NCI-H748 treated with DMSO at 0.1 percent for 48 hours (cell line): ENCODE measurements at places on chromosomes 1 and 21.

DNA sequence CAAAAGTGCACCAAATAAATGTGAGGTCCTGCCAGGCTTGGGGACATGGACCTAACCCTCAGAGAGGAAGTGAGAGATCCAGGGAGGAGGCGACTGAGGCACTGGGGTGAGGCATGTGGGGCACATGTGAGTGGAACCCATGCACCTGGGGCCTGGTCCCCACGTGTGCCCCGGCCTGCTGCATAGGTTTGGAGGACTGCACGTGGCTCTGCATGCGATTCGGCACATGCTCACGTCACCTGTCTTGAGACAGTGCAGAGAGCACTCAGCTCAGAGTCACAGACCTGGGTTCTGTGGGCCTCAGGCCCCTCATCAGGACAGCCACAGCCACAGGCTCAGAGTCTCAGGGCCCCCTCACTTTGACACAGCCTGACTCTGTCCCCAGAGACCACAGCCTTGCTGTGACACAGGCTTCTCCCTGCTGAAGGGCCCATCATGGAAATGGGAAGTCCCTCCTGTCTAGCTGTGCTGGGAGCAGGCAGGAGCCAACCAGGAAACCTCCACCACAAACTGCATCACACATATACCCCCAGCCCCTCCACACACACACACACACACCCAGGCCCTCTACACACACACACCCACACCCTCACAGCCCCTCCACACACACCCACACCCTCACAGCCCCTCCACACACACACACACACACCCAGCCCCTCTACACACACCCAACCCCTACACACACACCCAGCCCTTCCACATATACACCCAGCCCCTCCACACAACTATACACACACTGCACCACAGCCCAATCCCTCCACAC is 48.2 kb downstream of the SLC9A1 start:
- no peak for DNase-seq

DNA sequence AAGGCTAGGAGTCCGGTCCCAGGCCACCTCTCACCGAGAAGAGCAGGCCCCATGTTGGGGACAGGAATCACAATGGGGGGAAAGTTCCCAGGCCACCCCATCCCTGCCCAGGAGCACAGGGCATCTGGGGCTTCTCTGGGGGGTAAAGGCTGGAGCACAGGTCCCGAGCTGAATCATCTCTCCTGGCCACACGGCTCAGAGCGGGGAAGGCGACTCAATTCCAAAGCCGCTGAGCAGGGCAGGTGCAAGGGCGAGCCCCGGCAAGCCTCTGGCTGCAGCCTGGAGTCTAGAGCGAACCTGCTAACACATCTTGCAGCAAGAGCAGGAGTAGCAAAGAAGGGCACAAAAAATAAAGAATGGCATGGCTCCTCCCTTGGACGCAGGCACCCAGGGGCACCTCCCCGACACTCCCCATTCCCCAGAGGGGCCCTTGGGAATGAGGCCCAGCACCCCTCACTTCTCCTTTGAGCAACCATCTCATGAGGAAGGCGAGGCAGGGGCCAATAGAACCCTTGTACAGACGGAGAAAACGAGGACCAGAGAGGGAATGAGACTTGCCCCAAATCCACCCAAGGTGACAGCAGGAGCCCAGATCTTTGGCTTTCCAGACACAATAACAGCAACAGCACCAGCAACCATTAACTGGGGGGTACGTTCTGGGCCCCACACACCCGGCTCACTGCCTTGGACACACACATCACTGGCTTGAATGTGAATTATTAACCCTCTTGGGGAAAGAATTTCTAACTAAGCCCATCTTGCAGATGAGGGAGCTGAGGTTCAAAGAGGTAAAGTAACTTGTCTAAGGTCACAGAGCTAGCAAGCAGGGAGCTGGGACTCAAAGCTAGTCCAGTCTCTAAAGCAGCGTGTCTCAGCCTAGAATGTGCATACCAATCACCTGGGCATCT is 20.7 kb upstream of the ALDH4A1 start:
- DNase-seq: no peak

GRCh38 chr21:44298301-44298700 is 1.6 kb upstream of the PFKL start:
- DNase-seq: no peak

DNA sequence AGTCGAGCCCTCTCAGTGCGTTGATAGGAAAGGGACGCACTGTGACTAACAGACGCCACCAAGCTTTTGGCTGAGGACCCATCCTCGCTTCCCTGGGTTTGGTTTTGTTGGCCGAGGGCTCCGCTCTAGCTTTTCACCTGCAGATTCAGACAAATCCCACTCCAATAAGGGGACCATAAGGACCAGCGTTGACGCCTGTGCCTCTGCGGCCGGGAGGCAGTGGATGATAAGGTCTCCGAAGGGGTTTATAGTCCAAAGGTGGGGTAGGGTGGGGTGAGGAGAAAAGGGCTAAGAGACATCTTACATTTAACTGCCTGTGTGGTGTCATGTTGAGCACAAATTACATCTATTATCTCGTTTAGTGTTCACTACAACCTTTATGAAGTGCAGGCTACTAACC is 760 bp downstream of the PEX14 start:
- DNase-seq: no peak

DNA sequence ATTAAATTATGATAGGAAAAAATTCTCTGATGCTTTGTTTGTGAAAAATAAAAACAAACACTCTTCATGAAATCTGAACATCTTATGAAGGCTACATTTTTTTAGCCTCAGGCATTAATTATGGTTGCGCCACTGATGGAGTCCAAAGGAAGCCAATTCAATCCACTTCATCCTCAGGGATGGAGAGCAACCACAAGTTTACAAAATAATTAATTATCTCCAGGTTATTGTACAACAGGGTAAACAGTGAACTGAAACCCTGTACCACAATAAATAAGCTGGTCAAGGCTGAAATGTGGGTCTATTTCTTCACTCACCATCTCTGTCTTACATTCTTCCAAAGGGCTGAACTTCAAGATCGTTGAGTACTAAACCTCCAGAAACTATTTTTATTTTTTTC is 49.2 kb downstream of the MRPL39 start:
- DNase-seq: no peak

DNA sequence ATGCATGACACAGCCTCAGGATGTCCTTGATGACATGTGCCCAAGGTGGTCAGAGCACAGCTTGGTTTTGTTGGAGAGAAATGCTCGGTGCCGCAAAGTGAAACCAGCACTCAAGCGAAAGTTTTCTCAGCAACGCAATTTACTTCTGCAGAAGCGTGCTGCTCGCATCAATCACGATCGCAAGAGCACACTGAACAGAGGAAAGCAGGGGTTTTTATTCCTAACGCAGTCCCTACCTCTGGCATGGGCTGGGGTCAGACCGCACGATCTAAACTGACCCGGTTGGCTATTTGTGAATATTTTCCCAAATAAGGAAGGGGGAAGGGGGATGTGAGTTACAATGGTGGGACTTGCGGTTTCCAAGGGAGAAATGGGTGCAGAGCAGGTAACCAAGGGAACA is 809 bp upstream of the ZNF669 start:
- no peak for DNase-seq

- DNase-seq: peak; percentile 89
Observed at GRCh38 chr1:58748666-58749065, 35.2 kb downstream of the JUN start.

DNA sequence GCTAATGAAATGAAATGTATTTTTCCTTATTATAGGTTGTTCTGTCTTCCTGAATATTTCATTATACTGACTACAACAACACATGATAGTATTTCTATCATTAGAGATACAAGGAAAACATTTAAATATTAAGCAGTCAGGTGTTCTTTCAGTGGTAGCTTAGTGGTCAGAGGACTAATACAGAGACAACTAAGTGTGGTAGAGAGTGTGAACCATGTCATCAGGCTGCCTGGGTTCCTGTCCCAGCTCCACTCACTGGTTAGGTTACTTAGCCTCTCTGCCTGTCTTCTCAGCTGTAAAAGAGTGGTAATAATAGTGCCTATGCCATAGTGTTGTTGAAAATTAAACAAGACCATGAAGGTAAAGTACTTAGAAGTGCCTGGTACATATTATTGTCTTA is 3.9 kb downstream of the UAP1 start:
- no peak for DNase-seq

DNA sequence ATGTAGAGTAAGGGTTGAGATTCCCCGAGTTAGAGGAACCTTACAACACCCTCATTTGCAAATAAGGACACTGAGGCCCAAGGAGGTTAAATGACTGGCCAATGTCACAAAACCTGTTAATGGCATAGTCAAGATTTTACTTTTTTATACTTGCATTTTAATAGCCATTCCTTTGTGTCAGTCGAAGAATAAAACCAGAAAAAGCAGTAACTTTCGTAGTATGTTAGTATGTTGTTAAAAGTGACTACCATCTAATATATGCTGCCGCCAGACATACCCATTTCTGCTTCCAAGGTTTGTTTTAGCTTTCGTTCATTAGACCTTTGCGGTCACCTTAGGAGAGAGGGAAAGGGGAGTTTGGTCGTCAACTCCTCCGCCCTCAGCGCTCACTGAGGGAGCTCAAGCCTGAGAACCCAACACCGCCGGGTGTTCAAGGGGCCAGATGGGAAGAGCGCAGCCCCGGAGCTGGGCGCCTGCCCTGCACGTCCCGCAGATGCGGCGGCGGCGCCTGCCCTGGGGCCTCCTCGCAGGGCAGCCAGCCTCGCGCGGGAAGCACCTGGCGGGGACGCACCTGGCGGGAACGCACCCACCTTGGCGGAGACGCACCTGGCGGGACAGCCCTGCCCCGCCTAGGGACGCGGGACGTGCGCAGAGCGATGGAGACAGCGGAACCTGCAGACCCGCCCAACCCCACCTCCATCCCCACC is 466 bp downstream of the VPS26C start:
- DNase-seq: peak; percentile 61

GRCh38 chr1:40401473-40402201 is 28.1 kb downstream of the SMAP2 start:
- DNase-seq: no peak

DNA sequence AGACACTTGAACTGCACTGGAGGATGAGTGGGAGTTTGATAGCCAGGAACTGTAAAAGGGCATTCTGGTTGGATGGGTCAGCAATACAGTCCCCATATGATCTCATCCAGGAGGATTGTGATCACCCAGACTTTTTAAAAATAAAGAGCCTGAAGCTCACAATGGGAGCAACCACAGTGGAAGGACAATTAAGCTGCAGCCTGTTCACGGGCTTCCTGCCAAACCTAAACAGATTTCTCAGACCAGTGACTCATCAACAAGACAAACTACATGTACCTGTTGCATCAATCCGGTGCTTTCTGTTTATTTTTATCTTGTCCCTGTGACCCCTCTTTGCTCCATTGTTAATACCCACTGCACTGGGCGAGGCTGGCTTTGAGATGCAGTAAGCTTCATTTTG is 52.3 kb downstream of the PAPPA2 start:
- DNase-seq: peak; percentile 9

- DNase-seq: no peak
Observed at GRCh38 chr1:245378311-245378722, 223.5 kb downstream of the KIF26B start.

DNA sequence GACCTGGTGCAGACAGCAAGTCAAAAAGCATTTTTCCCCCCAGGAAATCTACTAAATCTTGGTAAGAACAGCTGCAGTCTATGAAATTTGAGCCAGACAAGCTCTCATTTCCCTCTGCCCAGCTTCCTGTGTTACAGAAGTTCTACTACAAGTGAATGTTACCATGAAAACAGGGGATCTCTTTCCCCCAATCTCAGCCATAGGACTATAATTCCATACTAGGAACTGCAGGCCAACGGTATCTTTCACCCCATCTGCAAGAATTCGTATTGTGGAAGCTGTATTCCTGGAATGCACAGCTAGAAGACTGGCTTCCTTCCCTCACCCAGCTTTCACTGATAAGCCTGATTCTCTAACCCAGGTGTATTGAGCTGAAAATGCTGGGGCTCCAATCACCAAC is 1655.4 kb downstream of the BRINP3 start:
- DNase-seq: no peak

DNA sequence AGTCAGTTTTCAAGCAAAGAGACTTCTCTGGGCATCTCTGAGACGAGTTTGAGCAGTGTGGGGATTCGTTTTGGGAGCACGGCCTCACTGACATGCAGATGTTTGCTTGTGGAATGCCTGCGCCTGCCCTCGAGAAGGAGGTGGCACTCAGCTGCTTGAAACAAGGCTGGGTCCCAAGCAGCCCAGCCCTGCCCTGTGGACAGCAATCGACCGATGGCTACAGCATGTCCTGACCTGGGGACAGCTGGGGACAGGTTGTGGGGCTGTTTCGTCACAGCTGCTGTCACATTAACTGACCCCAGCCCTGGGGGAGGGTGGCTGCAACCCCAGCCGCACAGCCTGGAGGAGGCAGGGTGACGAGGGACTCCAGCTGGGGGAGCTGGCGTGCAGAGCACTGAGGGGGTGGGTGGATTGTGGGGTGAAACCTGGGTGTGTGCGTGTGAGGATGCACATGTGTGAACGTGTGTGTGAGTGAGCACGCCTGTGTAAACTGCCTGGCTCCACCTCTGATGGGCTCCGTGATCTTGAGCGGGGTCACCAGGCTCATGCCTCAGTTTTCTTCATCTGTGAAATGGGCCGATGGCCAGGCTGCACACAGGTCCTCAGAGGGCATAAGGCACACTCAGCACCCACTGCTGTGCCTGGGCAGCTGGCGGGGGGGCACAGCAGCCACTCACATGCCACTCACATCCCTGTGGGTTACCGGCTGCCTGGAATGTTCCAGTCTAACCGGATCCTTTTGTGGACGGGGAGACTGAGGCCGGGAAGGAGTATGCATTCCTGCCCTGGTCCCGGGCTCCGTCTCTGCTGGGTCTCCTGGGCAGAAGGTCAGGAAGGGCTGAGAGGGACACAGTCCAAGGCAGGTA is 49.3 kb downstream of the COL18A1 start:
- DNase-seq: no peak

DNA sequence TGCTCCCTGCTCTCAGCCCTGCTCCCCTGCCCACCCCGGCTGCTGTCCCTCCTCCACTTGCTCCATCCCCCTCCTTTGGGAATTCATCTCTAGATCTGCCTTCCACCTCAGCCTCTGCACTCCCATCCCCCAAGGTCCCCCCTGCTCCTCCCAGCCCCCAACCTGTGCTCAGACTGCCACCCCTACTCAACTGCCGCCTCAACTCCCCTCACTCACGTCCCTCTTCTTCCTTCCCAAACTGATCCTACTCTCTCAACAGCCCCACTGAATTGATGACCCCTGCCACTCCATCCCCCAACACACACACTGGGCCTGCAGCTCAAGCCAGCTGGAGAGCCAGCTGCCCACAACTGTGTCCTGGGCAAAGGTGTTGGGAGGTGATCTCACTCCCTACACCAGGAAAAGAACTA is 15.8 kb upstream of the ETV3L start:
- no peak for DNase-seq

GRCh38 chr1:236284291-236284721 is 2.5 kb upstream of the ERO1B start:
- DNase-seq: no peak

GRCh38 chr1:55018395-55018794 is 19.7 kb downstream of the BSND start:
- no peak for DNase-seq

DNA sequence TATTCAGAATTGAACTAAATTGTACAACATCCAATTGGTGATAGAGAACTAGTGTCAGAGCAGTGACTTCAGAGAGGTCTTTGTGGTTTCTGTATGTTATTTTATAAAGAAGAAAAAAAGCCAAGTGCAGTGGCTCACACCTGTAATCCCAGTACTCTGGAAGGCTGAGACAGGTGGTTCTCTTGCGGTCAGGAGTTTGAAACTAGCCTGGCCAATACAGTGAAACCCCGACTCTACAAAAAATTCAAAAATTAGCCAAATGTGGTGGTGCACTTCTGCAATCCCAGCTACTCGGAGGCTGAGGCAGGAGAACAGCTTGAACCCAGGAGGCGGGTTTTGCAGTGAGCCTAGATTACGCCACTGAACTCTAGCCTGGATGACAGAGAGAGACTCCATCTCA is 90.7 kb downstream of the ASH1L start:
- DNase-seq: no peak
